ENCODE measurements at places on chromosomes 7 and 10.

DNA sequence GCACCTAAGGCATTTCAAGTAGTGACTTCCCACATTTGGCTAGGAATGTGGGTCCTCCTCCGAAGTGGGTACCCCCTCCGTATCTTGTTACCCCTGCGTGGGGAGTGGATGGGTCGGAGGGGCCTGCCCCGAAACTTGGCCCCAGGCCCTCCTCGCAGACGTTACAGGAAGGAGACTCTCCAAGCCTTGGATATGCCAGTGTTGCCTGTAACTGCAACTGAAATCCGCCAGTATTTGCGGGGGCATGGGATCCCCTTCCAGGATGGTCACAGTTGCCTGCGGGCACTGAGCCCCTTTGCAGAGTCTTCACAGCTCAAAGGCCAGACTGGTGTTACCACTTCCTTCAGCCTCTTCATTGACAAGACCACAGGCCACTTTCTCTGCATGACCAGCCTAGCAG lies 823 bp downstream of the TWNK start:
- DNase-seq: no peak

GRCh38 chr10:16690417-16690816 lies 126.8 kb downstream of the RSU1 start:
- no peak for DNase-seq

GRCh38 chr10:50367732-50368131 lies 116.4 kb upstream of the ASAH2 start:
- DNase-seq: no peak

DNA sequence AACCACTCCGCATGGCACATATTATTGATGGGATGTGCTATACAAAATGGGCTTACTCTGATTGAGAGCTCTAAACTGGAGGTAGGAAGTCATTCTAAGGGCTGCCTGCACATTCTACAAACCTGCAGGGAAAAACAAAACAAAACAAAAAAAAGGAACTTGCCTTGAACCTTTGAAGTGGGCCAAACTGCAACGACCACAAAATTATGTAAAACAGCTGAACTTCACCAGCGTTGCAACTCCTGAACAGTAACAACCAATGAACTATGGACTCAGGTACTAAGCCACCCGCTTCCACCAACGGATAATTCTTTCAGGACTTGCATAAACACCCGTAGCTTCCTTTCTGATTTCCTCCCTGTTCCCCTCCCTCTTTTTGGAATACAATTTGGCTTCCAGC lies 80.4 kb downstream of the ZNF248 start:
- no peak for DNase-seq

- no peak for DNase-seq
Measured at GRCh38 chr7:92729172-92729571, 107.2 kb downstream of the CDK6 start.

DNA sequence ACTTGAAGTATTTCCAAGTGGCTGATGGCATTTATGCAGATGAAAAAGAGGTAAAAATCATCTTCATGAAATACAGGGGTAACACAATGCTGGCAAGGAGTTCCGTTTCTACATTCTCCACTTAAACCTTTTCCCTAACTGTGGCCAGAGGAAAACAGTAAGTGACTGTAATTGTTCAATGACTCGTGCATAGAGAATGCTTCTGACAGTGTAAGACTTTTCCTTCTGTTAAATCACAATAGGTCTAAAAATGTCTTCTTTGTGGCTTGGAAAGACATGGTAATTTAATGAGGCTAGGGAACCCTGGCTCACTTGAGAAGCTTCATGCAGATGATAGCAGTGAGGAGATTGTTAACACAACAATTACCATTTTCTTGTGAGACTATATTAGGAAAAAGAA lies 50.3 kb upstream of the RSU1 start:
- DNase-seq: no peak

DNA sequence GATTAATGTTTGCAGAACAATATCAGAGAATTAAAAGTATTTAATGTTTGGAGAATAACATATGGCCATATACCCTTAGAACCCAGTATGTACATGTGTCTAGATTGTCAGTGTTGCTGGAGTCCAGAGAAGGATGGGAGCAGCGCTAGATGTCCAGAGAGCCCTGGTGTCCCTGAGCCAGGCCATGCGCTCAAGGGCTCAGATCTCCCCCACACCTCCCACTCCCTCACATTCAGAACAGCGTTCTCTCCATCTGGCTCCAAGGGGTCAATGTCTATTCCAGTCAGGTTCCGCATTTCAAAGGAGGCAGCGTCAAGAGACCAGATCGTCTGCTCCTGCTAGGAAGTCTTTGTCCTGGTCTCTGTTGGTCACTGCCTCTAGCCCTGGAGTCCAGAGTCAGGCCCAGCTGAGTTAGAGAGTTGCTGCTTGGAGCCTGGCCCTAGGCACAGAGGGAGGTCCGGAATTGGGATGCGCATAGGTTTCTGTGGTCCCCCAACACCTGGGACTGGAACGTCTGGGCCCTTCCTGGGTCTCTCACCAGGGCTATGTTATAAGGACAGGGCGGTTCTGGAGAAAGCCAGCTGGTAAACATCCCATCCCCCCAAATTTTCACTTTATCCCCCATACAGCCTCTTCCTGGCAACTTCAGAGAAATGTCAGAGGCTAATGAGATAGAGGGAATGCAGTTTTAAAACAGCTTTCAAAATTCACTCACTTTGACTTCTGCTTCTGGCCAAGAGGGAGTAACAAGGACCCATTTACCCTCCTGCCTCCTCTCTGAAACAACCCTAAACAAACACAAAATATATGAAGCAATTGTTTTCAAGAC lies 6.5 kb upstream of the WDR86 start:
- no peak for DNase-seq

All from memory B cell (primary cell).